ENCODE measurements at places on chromosomes 11 and 22. TPM values are rescaled to one million over a fixed set of nuclear protein-coding genes. Genes with fewer than 3 reads are reported as not detected.

TTC36 gene
- total RNA-seq, result 2.2 TPM

OR56A1 gene
- not detected for total RNA-seq

TMEM41B gene
- total RNA-seq, result 43.1 TPM

TMPRSS4 gene
- not detected for total RNA-seq

LRRC56 gene
- total RNA-seq, result 1.4 TPM

NOX4 gene
- total RNA-seq, result not detected

ESAM gene
- total RNA-seq, result 0.41 TPM

GVQW3 gene
- total RNA-seq, result 4.2 TPM

HTR3A gene
- total RNA-seq, result not detected

IGLL1 gene
- total RNA-seq, result not detected

MPPED2 gene
- total RNA-seq, result not detected
